ENCODE measurements at places on chromosomes 6 and 20. TPM values are rescaled to one million over a fixed set of nuclear protein-coding genes. Genes with fewer than 3 reads are reported as not detected.

Gene DNMT3B
- 1.5 TPM for total RNA-seq

Gene HTR1E
- not detected for total RNA-seq

- H3K4me1 ChIP-seq: peaks cover 4% of the 10 kb centered on the region
- H3K27me3 ChIP-seq: no peaks in the 10 kb centered on the region
- peak; percentile 70 for DNase-seq
- H3K4me3 ChIP-seq: no peak overlapping the region
- no peaks in the 10 kb centered on the region for H3K36me3 ChIP-seq
These were observed 94.0 kb downstream of the ADGRG6 start for GRCh38 chr6:142395768-142396231.

GRCh38 chr6:90454836-90455427 is 131.9 kb downstream of the MAP3K7 start:
- no peak overlapping the region for H3K4me3 ChIP-seq
- DNase-seq: no peak
- H3K4me1 ChIP-seq: no peaks in the 10 kb centered on the region
- no peaks in the 10 kb centered on the region for H3K36me3 ChIP-seq
- H3K27ac ChIP-seq: no peak overlapping the region

- H3K36me3 ChIP-seq: no peaks in the 10 kb centered on the region
- peak; percentile 34 for DNase-seq
- no peak overlapping the region for H3K27ac ChIP-seq
- peaks cover 35% of the 10 kb centered on the region for H3K27me3 ChIP-seq
These were observed 5.6 kb downstream of the CYP24A1 start for GRCh38 chr20:54167909-54168872.

DNA sequence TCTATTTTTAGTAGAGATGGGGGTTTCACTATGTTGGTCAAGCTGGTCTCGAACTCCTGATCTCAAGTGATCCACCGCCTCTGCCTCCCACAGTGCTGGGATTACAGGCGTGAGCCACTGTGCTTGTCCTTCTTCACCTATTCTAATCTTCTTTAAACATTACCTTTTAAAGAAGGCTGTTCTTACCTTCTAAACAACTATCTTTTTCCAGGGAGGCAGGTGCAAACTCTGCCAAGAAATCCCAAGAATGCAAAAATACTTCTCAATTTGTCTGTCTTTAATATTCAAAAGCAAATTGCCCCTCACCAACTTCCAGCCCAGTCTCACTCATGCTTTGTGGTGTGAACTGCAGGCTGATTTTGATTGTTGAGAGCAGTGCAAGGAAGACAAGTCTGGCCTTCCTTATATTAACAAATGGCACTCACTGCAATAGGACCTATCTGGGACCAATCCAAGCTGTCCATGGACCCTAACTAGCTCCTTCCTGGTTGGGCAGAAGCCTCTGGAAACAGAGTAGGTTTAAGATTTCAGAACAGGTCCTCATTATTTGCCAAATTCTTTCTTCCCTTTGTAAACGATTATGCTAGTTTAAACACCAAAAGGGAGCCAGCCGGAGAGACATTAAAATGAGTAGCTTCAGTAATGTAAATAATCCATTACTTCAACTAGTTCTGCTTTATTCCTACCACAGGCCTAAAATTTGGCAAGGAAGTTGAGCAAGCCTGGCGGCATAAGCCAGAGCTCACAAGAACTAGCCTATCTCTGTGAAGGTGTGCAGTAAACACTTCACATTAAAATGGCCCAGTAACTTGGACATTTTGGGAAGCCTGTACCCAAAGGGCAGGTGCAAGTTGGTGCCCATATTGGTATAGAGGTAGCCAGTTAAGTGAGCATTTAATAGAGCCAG is 1.6 kb downstream of the SCAND1 start:
- H3K27me3 ChIP-seq: no peaks in the 10 kb centered on the region
- no peaks in the 10 kb centered on the region for H3K36me3 ChIP-seq
- peak overlapping the region; percentile 85 for H3K4me3 ChIP-seq
- peak overlapping the region; percentile 99 for H3K27ac ChIP-seq
- DNase-seq: peak; percentile 51

GRCh38 chr20:34996243-34997028 is 40.8 kb downstream of the MYH7B start:
- peaks cover 23% of the 10 kb centered on the region for H3K36me3 ChIP-seq
- no peaks in the 10 kb centered on the region for H3K27me3 ChIP-seq
- H3K4me1 ChIP-seq: peaks cover 2% of the 10 kb centered on the region
- no peak overlapping the region for H3K4me3 ChIP-seq

DNA sequence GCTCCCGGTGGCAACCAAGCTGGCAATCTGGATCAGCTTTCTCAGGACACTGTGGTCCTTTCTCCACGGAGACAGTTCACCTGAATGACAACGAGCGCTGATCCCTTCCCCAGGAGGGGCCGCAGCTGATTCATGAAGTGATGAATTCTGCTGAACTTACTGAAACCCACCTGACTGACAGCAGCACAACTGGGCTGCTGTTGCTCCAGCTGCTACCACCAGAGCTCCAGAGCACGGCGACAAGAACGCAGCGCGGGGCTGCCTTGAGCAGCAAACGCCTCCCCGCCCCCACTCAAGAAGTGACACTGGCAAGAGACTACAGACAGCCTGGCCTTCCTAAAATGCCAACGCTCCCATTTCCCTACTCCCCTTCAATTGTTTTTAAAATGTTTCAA is 10.0 kb downstream of the PXDC1 start:
- no peaks in the 10 kb centered on the region for H3K27me3 ChIP-seq
- no peak overlapping the region for H3K27ac ChIP-seq
- peaks cover 13% of the 10 kb centered on the region for H3K36me3 ChIP-seq

- peaks cover 41% of the 10 kb centered on the region for H3K4me1 ChIP-seq
- H3K36me3 ChIP-seq: no peaks in the 10 kb centered on the region
- H3K27me3 ChIP-seq: no peaks in the 10 kb centered on the region
- H3K27ac ChIP-seq: no peak overlapping the region
These were observed 10.4 kb downstream of the IGF2R start for GRCh38 chr6:159979136-159979874.

DNA sequence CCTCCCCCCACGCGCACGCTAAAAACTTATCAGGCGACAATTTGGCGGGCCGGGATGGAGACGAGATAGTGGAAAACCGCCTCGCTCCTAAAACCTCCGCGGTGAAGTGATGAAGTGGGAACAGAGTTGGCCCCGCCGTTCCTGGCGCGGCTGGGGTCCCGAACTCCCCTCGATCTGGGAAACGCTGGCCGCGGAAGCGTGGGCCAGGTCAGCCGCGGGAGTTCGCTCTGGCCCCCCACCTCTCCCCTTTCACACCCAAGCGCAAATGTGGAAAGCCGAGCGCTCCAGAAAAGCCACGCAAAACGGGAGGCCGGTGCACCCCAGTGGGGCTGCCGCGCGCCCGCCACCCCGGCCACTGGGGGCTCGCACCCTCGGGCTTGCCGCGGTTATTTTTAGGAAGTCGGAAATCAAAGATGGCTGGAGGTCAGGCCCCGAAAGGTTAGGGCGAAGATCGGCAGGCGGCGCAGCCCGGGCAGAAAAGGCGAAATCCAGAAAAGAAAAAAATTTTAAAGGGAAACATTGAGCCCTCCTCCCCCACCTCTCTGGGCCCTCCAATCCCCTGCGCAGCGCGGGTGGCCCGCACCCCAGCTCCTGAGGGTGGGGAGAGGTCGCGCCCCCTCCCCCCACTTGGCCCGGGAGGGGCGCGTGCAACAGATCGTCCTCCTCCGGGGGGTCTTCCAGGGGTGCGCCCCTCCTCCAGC is 1.0 kb downstream of the SALL4 start:
- DNase-seq: no peak
- H3K4me3 ChIP-seq: peak overlapping the region; percentile 43
- H3K27me3 ChIP-seq: peaks cover 2% of the 10 kb centered on the region
- peaks cover 4% of the 10 kb centered on the region for H3K4me1 ChIP-seq

Gene WFDC9
- not detected for total RNA-seq

DNA sequence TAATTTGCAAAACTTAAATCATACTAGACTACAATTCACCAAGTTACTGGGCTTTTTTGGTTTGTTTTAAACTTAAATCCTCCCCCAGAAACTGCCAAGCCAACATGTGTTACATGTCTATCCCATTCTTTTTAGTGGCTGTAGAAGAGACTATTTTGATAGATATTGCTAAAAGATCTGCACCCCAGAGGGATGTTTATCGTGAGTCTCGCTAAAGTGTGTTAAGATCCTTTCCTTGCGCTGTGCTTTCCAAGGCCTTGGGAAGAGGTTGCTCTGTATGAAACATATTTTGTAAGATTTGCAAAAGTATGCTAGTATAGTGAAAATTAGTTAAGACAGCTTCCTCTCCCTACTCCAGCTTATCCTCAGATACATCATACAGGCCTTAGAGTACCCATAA is 63.0 kb downstream of the GPX5 start:
- H3K36me3 ChIP-seq: no peaks in the 10 kb centered on the region
- H3K4me3 ChIP-seq: peak overlapping the region; percentile 50
- H3K27me3 ChIP-seq: no peaks in the 10 kb centered on the region
- no peak for DNase-seq
